ENCODE measurements at places on chromosomes 5 and 9. TPM values are rescaled to one million over a fixed set of nuclear protein-coding genes. Genes with fewer than 3 reads are reported as not detected.

The GPX8 gene
- 27.9 TPM for total RNA-seq

The GRHPR gene
- total RNA-seq: 131 TPM

The PCDHB12 gene
- total RNA-seq: 19.7 TPM

The PCDHGA2 gene
- total RNA-seq: 4.9 TPM

The SPACA9 gene
- 5.9 TPM for total RNA-seq

DNA sequence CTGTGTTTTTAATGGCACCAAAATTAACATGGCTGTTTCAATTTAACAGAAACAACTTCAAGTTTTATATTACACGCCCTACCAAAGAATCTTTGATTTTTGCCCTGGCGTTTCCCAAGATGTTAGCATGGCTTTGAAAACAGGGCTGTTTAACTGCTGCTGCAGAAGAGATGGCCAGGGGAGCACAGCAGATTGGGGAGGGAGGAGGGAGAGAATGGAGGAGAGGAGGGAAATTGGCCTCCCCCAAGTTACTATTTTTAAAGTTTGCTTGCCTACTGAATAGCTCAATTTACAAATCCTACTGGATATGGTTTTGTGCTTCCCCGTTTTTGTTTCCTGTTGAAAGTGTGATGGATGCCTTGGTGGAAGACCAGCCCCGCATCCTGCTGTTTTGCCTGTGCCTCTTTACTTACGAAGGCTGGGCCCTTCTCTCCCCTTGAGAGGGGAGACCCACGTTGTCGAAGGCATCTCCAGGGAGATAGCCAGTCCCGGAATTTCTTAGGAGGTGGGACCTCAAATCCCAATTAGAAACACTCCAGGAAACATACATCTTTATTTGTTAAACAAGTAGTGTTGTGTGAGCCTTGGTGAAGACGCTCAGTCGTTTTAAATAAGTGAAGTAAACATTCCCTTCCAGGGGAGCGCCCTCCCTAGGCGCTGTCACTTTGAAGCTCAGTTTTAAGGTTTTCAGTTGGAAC is 98.6 kb downstream of the AOPEP start:
- DNase-seq: no peak

DNA sequence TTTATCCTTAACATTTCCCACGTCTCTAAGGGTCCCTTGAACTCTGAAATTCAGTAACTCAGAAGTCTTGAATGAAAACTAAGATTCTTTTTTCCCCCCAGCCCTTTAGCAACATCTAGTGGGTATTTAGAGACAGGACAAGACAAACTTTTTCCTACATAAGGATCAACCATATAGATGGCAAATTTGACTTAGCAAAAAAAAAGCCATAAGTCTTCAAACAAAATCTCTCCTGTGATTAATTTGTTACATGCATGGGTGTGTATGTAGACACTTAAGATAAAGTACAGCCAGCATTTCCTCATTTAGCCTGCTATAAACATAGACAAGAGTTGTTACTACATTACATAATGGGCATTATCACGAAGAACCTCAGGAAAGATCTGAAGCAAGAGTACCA is 29.1 kb upstream of the ANKRD31 start:
- no peak for DNase-seq

DNA sequence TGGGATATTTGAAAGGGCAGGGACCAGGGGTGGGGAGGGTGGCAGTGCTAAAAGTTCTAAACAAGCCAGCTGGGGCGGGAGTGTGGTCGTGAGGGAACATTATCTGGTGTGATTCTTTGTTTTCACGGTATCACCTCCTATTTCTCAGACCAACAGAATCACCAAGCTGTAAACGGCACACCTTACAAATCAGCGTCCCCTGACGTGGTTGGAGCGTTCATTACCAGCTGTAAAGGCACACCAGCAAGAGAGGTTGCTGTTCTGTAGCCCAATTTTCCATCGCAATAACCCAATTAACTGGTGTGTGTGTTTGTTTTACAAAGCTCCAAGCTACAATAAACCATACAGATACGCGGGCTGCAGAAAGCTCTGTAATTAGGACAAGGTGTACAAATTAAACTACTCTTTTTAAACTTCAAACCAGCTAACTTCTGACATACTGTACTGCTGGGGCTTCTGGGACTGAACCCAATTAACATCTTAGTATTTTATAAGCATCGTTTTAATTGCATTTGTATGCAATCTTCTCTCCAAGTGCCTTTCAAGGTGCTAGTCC is 303.6 kb upstream of the CLINT1 start:
- no peak for DNase-seq

Data from ascending aorta (tissue), 2 donors.